DND-41 (cell line): ENCODE measurements at places on chromosomes 11 and 22.

GRCh38 chr11:125429174-125429707, 66.8 kb downstream of the FEZ1 start:
- no peaks in the 10 kb centered on the region for H3K36me3 ChIP-seq
- no peak overlapping the region for H3K4me3 ChIP-seq
- H3K4me1 ChIP-seq = no peaks in the 10 kb centered on the region
- H3K27ac ChIP-seq = no peak overlapping the region

GRCh38 chr11:32267679-32268187, 167.6 kb downstream of the WT1 start:
- H3K4me3 ChIP-seq = no peak overlapping the region
- peaks cover 15% of the 10 kb centered on the region for H3K27me3 ChIP-seq
- no peak overlapping the region for H3K27ac ChIP-seq
- no peaks in the 10 kb centered on the region for H3K36me3 ChIP-seq
- no peaks in the 10 kb centered on the region for H3K4me1 ChIP-seq
- peak; percentile 9 for DNase-seq

DNA sequence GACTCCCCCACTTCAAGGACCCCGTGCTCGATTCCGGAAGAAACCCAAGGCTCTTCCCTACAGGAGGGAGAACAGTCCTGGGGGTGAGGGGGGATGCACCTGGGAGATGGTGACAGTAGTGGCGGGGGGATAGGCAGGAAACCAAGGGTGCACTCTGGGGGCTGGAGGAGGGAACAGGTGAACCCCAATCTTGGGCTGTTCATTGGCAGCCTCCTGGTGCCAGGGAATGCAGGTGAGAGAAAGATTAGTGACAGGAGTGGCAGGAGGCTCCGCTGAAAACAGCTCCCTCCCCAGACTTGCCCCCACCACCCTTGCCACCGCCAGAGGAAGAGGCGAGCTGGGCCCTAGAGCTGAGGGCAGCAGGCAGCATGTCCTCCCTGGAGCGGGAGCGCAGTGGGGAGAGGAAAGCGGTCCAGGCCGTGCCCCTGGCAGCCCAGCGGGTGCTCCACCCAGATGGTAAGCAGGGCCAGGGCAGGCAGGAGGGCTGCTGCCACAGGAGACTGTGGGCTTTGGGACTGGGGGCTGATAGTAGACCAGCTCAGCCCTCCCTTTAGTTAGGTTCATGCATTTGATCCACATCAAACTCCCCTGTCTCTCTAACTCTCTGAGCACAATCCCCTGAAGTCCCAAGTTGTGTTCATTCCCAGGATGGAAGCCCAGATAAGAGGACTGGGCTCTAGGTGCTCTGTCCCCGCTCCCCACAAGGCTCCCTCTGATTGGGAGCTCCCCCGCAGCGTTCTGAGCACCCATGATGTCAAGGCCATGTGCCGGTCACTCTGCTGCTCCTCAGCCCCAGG, 14.5 kb downstream of the ROBO3 start:
- no peaks in the 10 kb centered on the region for H3K4me1 ChIP-seq
- no peaks in the 10 kb centered on the region for H3K36me3 ChIP-seq
- H3K27ac ChIP-seq = no peak overlapping the region
- H3K27me3 ChIP-seq = peaks cover 2% of the 10 kb centered on the region
- no peak overlapping the region for H3K4me3 ChIP-seq
- DNase-seq = no peak

DNA sequence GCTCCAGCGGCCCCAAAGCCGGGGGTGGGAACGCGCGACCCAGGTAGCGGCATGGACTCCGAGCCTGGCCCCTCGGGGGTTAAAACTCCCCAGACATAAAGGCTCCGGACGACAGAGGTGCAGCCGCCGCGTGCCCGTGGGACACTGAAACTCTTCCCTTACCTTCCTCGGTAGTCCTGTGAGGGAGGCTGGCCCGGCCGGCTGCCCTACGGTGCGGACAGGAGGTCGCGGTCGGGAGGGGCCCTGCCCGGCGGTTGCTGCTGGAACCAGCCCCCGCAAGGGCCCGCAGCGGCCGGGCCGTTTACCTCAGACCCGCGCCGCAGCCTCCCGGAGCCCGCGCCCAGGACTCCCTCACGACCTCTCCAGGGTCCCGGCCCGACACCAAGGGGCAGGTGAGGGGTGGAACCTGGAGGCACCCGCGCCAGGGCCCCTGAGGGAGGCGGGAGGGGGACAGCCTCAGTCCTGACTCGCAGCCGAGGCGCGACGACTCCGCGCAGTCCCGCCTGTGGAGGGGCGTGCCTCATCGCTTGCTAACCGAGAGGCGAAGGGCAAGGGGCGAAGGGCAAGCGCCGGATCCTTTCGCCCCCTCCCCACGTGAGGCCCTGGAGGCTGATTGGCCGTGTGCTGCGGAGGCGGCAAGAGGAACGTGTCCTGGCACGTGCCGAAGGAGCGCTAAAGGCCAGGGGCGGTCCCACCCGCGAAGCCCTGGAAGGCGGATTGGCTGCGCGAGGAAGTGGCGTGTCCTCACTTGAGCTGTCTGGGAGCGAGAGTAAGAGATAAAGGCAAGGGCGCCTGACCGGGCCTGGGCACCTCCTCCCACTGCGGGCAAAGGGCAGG, at the start of gene UPB1:
Gene UPB1, plus strand, starts transcription at position 805 of the 837 bp plus-strand sequence. CDS start 72 bp downstream, outside the sequence.
- DNase-seq = no peak
- no peak within 1 kb of the TSS for H3K4me3 ChIP-seq
- H3K4me1 ChIP-seq = no peaks in the 10 kb centered on the region

GRCh38 chr22:45684169-45684568, 12.5 kb downstream of the ATXN10 start:
- peaks cover 9% of the 10 kb centered on the region; the same call in 1 of the 2 replicates for H3K36me3 ChIP-seq
- no peak for DNase-seq
- H3K4me3 ChIP-seq = no peak overlapping the region
- no peaks in the 10 kb centered on the region for H3K27me3 ChIP-seq
- H3K4me1 ChIP-seq = peaks cover 10% of the 10 kb centered on the region

DNA sequence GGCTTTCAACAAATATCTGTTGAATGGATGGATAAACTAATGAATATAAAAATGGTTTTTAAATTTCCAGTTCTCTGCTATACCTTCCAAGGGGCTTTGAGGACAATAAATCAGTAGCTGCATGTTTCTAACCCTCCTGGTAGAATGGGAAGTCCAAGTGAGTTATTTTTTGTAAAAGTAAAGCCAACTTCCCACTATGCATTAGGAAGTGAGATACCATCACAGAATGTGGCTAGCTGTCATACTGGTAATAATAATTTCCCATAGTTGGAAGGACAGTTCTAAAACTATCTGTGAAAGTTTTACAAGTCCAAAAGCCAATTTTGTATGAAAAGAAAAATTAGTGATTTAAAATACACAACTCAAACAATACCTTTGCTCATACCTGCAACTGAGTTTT, 50.0 kb downstream of the TMEM123 start:
- no peak overlapping the region for H3K4me3 ChIP-seq
- H3K36me3 ChIP-seq = peaks cover 56% of the 10 kb centered on the region
- H3K27ac ChIP-seq = no peak overlapping the region

DNA sequence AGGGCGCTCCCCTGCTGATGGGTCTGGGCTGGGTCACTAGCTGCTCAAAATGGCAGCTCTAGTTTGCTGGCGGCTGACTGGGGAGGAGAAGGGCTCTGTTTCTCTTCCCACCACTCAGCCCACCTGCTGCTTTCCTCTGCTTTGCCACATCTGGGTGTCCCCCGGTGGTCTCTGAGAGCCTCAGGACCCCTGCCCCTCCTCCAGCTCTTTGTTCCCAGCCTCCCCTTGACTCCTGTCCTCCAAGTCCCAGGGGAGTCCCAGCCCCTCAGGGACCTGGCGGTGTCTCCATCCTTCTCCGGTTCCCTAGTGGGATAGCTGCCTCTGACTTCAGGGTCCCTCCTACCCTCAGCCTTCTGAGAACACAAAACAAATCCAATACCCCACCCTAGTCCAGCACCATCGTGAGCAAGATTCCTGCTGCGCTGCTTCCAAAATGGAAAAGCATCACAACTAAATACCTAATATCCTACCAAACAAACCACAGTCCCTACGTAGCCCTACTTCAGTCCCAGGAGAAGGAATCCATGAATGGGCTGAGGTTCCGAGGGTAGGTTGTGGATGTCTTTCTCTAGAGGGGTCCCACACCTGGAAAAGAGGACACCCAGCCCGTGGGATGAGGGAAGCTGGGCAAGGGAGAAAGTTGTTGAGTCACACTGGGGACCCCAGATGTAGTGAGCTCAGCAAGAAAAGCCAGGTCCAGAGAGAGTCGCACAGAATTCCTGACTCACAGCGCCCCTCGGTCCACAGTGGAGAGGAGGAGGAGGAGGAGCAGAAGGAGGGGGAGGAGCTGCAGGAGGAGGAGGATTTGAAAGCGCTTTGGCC, 45.0 kb upstream of the NNMT start:
- no peak overlapping the region for H3K4me3 ChIP-seq
- H3K27me3 ChIP-seq = no peaks in the 10 kb centered on the region
- DNase-seq = no peak
- no peak overlapping the region for H3K27ac ChIP-seq
- H3K4me1 ChIP-seq = no peaks in the 10 kb centered on the region
